GM23338 (cell line): ENCODE measurements at places on chromosomes 1 and 21. TPM values are rescaled to one million over a fixed set of nuclear protein-coding genes. Genes with fewer than 3 reads are reported as not detected.

Gene STUM
- 0.74 and 1.3 TPM in 2 replicates for total RNA-seq

Gene PTGS2
- 0.17 and 1.1 TPM in 2 replicates for total RNA-seq

DNA sequence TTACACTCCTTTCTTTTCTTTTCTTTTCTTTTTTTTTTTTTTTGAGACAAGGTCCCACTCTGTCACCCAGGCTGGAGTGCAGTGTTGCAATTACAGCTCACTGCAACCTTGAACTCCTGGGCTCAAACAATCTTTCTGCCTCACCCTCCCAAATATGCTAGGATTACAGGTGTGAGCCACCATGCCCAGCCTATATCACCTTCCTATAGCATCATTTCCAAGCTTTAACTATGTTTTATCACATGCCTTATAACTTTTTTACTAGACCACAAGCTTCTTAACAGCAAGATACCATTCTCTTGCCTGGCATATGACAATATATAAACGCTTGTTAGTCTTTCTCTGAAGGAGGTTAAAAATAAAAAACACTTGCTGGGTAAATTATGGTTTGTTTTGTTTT, 55.3 kb upstream of the MUTYH start:
- no peaks in the 10 kb centered on the region for H3K36me3 ChIP-seq
- no peaks in the 10 kb centered on the region for H3K27me3 ChIP-seq
- no peaks in the 10 kb centered on the region for H3K4me1 ChIP-seq
- DNase-seq: no peak
- H3K4me3 ChIP-seq: no peak overlapping the region
- H3K27ac ChIP-seq: no peak overlapping the region

DNA sequence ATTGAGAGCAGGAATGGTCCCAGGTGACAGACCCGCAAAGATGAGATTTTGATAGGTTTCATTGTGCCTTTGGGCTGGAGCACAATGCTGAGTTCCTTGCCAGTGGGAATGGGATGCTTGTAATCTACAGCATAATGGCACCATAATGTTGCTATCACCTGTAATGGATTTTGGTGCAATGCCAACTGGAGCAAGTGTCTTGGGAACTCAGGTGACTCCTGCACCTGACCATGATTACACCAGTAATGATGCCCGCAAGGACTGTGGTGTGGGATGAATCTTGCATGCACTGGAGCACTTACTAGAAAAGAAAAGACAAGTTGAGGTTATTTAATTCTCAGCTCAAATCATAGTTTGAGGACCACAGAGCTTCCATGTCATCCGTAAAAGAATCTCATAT, 96.7 kb downstream of the PTPRU start:
- H3K4me1 ChIP-seq: 0 out of 2 replicates have a peak, but pooled peaks cover 3% of the 10 kb centered on the region
- no peaks in the 10 kb centered on the region for H3K36me3 ChIP-seq
- no peaks in the 10 kb centered on the region for H3K27me3 ChIP-seq
- DNase-seq: no peak
- H3K4me3 ChIP-seq: no peak overlapping the region

- no peaks in the 10 kb centered on the region for H3K36me3 ChIP-seq
- no peak overlapping the region for H3K4me3 ChIP-seq
- no peaks in the 10 kb centered on the region for H3K27me3 ChIP-seq
- no peak overlapping the region for H3K27ac ChIP-seq
- H3K4me1 ChIP-seq: peaks cover 5% of the 10 kb centered on the region; the same call in 1 of the 2 replicates
Observed at GRCh38 chr1:6273380-6273891, 12.5 kb upstream of the GPR153 start.

GRCh38 chr1:244860078-244860477, 4.3 kb downstream of the HNRNPU start:
- H3K27me3 ChIP-seq: no peaks in the 10 kb centered on the region
- DNase-seq: no peak
- H3K4me3 ChIP-seq: peak overlapping the region; percentile 92
- H3K4me1 ChIP-seq: peaks cover 18% of the 10 kb centered on the region
- H3K27ac ChIP-seq: peak overlapping the region; percentile 35

GRCh38 chr1:200862713-200863415, 9.9 kb upstream of the GPR25 start:
- H3K27me3 ChIP-seq: no peaks in the 10 kb centered on the region
- 0 out of 2 replicates have a peak overlapping the region, but pooled peaks have one; percentile 11 for H3K27ac ChIP-seq
- no peak for DNase-seq
- peaks cover 5% of the 10 kb centered on the region; the same call in 1 of the 2 replicates for H3K4me1 ChIP-seq
- no peak overlapping the region for H3K4me3 ChIP-seq
